ENCODE measurements at places on chromosomes 4 and X. TPM values are rescaled to one million over a fixed set of nuclear protein-coding genes. Genes with fewer than 3 reads are reported as not detected.
A peak's percentile ranks its signal among the peaks of the same experiment; 100 is the strongest.

GRCh38 chr4:42123071-42123644, 29.3 kb downstream of the BEND4 start:
- H3K4me1 ChIP-seq = no peaks in the 10 kb centered on the region
- no peak for DNase-seq
- no peak overlapping the region for H3K4me3 ChIP-seq
- no peak overlapping the region for H3K27ac ChIP-seq

The TMPRSS11D gene
- total RNA-seq = not detected

DNA sequence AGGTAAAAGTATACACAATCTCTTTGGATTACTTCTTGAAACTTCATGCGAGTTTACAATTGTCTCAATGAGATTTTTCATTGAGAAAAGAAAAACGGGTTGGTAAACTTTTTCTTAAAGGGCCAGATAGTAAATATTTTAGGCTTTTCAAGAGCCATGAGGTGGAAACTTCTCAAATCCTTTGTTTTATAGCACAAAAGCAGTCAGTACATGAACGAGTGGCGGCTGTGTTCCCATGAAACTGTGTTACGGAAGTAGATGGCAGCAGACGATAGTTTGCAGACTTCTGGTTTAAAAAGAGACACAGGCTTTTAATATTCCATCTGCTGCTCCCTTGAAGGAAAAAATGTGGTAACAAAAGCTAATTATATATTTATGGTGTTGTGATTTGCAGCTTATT, 332.0 kb downstream of the TENM3 start:
- no peak overlapping the region for H3K4me3 ChIP-seq
- no peak for DNase-seq
- no peaks in the 10 kb centered on the region for H3K4me1 ChIP-seq
- H3K27ac ChIP-seq = no peak overlapping the region
- H3K27me3 ChIP-seq = peaks cover 13% of the 10 kb centered on the region

DNA sequence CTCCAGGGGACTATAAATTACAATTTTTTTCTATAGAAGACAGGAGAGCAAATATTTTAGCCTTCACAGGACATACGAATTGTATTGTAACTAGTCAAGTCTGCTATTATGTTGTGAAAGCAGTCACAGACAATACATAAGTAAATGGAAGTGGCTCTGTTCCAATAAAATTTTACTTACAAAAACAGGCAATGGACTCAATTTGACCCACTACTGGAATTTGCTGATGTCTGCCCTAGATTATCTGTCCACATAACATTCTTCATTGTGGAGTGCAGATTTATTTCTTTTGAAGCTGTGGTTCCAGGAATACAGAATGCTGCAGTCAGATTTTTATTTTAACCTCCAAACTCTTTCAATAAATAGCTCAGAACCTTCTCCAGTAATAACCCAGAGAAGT, 330.3 kb downstream of the PPP4R3C start:
- no peak overlapping the region for H3K27ac ChIP-seq
- no peaks in the 10 kb centered on the region for H3K27me3 ChIP-seq
- H3K4me3 ChIP-seq = no peak overlapping the region
- no peaks in the 10 kb centered on the region for H3K4me1 ChIP-seq
- no peak for DNase-seq

DNA sequence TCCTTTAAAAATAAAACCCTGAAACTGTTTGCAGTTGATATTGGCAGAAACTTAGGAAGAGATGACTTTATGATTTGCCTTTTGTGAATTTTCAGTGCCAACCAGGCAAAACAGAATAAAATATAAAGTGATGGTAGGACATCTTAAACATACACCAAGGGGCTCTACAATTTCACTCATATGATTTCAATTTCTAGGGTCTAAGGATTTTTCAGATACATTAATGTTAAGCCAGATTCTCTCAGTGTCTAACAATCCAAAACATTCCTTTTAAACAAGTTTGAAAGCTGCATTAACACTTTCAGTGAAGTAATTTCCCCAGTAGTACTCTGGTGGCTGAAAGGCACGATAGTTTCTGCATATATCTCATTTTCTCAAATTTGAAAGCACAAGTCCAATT, 1262.0 kb upstream of the ADGRL3 start:
- no peak overlapping the region for H3K27ac ChIP-seq
- H3K4me1 ChIP-seq = no peaks in the 10 kb centered on the region

The HDX gene
- 1.3 TPM for total RNA-seq

DNA sequence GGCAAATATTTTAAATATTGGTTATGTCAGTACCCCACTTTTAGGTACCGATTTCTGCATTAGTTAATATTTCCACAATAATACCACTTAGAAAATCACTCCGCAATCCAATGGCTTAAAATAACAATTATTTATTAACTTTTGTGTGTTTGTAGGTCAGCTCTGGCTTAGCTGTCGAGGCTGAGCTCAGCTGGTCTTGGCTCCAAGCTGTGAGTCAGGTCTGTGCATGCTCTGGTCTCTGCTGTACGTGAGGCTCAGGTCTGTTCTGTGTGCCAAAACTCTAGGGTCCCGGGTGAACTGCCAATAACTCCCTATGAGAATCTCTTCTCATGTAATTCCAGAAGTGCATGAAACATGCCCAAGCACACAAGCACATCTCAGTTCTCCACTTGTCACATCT, 245.8 kb upstream of the GK2 start:
- no peak for DNase-seq
- no peak overlapping the region for H3K27ac ChIP-seq
- peaks cover 3% of the 10 kb centered on the region for H3K36me3 ChIP-seq

The PDGFC gene
- not detected for total RNA-seq

The ZAR1 gene
- not detected for total RNA-seq

- H3K27ac ChIP-seq = no peak overlapping the region
- no peak overlapping the region for H3K4me3 ChIP-seq
- H3K4me1 ChIP-seq = peaks cover 38% of the 10 kb centered on the region
- peaks cover 16% of the 10 kb centered on the region for H3K27me3 ChIP-seq
Measured at GRCh38 chr4:121791481-121791880, 9.6 kb upstream of the EXOSC9 start.

GRCh38 chr4:13920111-13920875, 292.8 kb upstream of the BOD1L1 start:
- H3K36me3 ChIP-seq = no peaks in the 10 kb centered on the region
- H3K4me1 ChIP-seq = no peaks in the 10 kb centered on the region
- no peak overlapping the region for H3K27ac ChIP-seq
- no peak overlapping the region for H3K4me3 ChIP-seq
- H3K27me3 ChIP-seq = peaks cover 24% of the 10 kb centered on the region

The XAGE1A gene
- not detected for total RNA-seq

- DNase-seq = no peak
- no peak overlapping the region for H3K27ac ChIP-seq
- H3K36me3 ChIP-seq = no peaks in the 10 kb centered on the region
Measured at GRCh38 chrX:32455704-32456103, 755.6 kb downstream of the DMD start.

DNA sequence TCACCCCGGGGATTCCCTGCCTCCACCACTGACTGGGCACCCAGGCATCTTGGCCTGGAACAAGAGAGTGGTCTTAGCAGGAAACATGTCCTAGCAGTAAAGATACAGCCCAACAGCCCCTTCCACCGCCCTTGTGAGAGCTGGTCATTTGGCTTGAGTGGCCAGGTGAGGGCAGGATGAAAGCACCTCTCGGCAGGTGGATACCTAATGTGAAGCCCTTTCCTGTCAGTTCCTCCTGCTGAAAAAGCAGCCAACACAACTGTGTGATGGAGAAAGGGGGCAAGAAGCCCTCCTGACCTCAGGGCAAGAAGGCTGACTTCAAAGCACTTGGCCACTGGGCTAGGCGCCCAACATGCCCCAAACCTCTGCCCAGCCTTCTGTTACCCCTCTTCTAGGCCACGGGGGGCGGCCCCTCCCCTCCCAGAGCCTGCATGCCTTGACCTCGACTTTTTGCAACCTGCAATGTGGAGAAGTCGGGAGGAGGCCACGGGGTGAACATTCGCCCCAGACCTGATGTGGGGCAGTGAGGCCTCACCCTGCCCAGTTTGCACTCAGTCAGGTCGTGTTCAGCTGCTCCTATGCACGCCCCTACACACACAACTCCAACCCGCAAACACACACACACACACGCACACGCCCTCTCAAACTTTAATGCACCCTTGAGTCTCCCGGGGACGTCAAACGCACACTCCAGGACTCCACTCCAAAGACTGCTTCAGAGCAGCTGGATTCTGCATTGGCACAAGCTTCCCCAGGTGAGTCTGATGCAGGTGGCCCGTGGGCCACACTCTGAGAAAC, 1.1 kb downstream of the LGI2 start:
- no peak overlapping the region for H3K27ac ChIP-seq
- peaks cover 5% of the 10 kb centered on the region for H3K4me1 ChIP-seq
- H3K4me3 ChIP-seq = peak overlapping the region; percentile 2
- peaks cover 63% of the 10 kb centered on the region for H3K27me3 ChIP-seq

All from activated T-cell treated with anti-CD3 and anti-CD28 coated beads, Interleukin-2, amount 50 U/mL, for 72 hours (primary cell).